ENCODE measurements at places on chromosomes 2 and 18.

DNA sequence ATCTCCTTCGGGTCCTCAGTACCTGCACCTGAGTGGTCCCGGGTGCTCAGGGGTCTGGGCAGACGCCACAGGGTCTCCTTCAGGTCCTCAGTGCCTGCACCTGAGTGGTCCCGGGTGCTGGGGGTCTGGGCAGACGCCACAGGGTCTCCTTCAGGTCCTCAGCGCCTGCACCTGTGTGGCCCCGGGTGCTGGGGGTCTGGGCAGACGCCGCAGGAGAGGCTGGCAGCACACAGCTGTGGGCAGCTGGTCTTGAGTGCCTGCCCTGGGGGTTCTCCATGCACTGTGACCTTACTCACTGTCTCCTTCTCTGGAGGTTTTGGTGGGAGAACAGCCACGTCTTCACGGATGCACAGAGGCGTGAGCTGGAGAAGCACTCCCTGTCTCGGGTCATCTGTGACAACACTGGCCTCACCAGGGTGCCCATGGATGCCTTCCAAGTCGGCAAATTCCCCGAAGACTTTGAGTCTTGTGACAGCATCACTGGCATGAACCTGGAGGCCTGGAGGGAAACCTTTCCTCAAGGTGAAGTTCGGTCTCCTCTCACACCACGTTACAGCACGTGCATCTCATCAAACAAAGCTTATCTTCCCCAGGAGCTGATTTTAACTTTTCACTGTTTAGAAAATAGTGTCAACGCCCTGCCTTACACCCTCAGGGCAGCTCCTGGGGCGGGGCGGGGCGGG lies 82.6 kb downstream of the TPO start:
- DNase-seq, result no peak

DNA sequence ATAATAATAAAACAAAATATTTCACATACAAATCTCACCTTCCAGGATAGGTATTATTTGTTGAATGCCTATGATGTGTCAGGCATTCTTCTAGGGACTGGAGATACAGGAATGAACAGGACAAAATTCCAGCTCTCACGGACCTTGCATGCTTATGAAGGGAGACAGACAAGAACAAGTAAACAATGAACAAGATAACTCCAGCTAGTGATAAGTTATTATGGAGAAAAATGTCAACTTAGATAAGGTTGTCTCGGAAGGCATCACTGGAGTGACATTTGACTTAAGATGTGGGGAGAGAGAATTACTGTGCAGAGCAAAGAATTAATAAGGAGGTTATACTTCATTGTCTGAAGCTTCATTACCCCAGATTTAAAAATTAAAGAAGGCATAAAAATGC lies 836.7 kb downstream of the SOCS6 start:
- DNase-seq, result no peak

DNA sequence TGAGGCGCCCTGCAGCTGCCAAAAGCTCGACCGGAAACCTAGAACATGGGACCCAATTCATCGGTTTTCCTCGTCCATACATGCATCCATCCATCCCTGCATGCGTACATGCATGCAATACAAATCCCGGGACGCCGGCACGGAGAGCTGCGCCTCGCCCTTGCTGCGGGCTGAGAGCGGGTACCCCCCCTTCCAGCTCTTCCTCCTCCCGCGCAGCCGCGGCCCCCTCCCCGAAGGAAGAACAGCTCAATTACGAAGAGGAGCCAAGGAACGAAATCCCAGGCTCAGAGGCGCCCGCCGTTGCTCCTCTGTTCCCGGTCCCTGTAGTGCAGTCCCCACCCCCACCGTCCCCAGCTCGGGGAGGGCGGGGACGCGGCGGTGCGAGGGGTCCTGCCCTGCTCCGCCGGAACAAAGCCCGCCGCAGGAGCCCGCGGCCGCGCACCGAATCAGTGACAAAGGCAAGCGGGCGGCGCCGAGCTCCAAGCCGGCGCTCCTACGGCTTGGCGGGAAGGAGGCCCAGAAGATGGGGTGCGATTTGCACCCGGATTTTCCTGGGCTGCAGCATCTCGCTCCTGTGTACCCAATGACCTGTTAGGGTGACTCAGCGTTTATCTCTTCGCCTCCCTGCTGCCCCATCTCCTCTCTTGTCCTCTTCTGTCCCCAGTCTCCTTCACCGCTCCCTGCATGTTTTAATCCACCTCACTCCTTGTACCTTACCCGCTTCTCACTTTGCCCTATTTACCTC lies 8.9 kb upstream of the POU3F3 start:
- DNase-seq, result no peak

- DNase-seq, result no peak
These were observed 93.6 kb downstream of the SATB2 start for GRCh38 chr2:199364153-199364552.

- DNase-seq, result no peak
These were observed 107.8 kb downstream of the NDUFA10 start for GRCh38 chr2:239917125-239917956.

- peak; percentile 65 for DNase-seq
These were observed 22.7 kb upstream of the PDIA6 start for GRCh38 chr2:10835052-10835970.

GRCh38 chr2:8525582-8526402 lies 156.1 kb upstream of the ID2 start:
- DNase-seq, result no peak

DNA sequence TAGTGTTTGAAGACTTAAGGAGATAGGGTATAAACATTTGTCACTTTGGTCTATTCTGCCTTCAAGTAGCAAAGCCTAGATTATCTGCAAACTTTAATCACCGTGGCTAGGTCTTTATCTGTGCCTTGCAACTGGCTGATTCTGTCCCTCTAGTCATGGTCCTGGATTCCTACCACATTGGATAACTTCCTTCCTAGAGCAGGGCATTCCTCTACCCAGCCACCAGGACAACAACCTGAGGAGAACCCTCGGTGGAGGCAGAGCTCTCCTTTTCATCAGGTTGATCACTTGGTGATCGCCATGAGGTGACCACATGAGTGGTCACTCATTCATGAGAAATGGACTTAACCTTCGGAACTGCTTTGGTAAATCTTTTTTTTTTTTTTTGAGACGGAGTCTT lies 25.3 kb upstream of the PTPRM start:
- no peak for DNase-seq

DNA sequence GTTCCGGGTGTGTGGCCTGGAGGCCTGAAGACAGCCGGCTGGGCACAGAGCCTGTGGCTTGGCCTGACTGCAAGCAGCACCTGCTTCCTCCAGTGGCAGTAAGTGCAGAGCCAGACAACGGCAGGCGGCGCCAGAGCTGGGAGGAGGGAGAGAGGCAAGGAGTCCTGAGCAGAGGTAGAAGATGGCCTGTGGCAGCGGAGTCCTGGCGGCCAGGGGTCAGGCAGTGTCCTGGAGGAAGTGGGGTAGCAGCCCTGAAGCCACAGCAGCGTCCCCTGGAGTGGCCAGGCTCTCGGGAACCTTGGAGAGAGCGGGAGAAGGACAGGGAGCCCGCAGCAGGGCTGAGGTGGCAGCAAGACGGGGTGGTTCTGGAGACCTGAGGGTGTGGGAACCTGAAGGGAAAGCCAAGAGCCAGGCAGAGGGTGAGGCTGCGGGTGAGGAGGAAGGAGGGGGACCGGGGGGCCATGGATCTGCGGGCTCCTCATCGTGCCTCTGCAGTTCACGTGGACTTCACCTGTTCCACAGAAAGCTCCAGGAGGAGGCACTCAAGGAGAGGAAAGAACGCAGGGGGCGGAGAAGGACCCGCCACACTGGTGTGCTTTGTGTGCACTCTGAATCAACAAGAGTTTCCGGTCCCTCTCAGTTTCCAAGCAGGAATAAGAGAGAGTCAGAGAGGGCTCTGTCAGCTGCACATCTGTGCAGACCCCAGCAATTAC lies 85.9 kb downstream of the USP40 start:
- no peak for DNase-seq

GRCh38 chr2:68383778-68384177 lies 18.7 kb downstream of the PLEK start:
- no peak for DNase-seq

DNA sequence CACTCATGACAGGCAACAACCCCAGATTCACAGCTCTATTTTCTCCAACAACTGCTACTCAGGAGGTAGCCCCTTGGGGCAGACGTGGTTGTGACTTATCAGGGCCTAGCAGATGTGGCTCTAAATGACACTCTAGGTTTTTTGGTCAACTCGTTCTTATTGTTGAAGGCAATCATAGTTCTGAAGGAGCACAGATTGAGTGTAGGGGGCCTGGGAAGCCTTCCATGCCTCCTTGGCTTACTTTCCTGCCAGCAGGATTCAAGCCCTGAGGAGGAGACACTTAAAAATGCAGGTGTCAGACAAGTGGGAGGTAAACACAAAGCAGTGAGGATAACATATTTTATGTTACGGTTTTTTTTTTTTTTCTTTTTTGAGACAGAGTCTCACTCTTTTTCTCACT lies 23.5 kb upstream of the SUCLG1 start:
- DNase-seq, result no peak

DNA sequence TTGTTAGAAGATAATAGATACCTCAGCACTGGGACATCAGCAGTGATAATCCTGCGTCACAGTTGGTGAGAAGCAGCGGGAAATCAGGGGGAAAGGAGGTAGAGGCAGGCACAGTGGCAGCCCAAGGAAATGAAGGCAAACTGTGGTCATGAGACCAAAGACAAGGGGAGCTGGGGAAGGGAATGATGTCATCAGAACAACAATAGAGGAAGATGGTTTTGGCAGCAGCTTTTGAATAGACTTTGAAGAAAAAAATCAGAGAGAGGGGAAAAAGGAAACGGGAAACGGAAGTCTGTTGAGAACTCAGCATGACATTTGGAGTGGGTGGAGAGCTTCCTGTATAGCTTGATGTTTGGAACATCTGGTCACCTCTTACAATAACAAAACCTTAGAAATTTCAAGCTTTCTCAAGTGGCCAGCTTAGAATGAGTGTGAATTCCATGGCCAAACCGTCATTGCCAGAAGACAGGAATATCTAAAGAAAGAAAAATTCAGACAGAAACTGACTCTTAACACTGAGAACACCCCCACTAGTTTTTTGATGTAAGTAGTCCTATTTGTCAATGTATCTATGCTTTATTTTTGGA lies 18.4 kb upstream of the YES1 start:
- no peak for DNase-seq

- no peak for DNase-seq
These were observed 26.1 kb upstream of the ROCK2 start for GRCh38 chr2:11370377-11371091.

- DNase-seq, result no peak
These were observed 5.2 kb upstream of the CTDSP1 start for GRCh38 chr2:218394298-218395089.

DNA sequence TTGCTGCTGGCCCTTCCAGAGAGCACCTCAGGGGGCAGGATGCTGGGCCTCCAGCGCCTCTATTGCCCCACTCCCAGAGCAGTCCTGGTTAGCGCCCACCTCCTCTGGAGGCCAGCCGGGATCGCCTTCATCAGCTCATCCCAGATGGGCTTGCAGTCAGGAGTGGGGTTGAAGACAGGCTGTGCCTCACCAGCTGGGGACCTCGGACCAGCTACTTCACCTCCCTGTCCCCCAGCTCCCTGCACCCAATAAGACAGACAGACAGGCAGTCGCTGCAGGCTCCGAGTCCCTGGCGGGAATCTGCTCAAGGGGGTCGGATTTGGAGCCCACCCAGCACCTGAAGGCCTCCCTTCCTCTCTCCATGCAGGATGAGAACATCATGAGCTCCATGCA lies 18.9 kb upstream of the FAHD2A start:
- DNase-seq, result no peak

- DNase-seq, result no peak
These were observed 137.5 kb downstream of the COMMD1 start for GRCh38 chr2:62042944-62043343.

- DNase-seq, result no peak
These were observed 46.7 kb upstream of the KCNF1 start for GRCh38 chr2:10864861-10865636.

GRCh38 chr18:73563345-73563744 lies 584.3 kb downstream of the FBXO15 start:
- DNase-seq, result no peak

DNA sequence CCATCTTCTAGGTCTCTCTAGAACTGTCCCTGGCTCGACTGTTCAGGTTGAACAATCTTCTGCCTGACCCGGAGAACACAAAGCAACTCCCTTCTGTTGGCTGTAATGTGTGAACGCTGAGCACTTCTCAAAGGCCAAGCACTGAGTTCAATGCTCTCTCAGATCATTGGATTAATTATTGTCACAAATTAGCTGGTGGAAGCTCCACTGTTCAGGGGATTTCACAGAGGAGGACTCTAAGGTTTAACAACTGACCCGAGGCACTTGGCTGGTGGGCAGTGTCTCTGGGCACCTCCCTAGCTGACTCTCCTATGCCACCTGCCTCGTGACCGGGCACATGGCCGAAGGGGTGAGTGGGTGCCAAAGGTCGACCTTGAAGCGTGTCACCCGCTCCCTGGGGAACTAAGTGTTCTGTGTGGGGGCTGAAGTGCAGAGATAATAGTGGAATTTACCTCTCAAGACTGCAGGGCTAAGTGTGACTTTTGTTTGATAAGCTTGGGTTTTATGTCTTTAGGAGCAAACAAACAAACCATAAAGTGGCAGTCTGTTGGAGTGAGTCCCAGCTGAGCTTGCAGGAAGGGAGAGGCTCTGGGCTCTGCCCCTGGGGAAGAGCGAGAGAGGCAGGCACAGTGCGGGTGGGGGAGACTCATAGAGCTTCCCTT lies 64.8 kb downstream of the BCL2L11 start:
- DNase-seq, result no peak

DNA sequence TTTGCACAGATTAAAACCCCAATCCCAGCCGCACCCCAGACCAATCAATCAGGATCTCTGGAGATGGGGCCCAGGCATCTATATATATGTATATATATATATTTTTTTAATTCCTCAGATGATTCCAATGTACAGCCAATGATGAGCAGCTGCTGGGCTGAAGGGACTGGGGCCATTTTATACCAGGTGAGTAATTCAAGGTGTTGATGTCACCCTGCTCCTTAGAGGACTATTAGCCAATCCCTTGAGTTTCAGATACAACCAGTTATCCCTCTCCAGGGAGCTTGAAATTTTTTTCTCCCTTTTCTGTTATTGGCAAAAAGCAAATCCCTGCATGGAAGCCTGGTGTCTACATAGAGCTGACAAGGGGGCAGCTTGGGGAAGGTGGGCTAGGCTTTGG lies 59.8 kb downstream of the MCFD2 start:
- no peak for DNase-seq

- no peak for DNase-seq
These were observed 310.2 kb upstream of the HNMT start for GRCh38 chr2:137654046-137654445.

DNA sequence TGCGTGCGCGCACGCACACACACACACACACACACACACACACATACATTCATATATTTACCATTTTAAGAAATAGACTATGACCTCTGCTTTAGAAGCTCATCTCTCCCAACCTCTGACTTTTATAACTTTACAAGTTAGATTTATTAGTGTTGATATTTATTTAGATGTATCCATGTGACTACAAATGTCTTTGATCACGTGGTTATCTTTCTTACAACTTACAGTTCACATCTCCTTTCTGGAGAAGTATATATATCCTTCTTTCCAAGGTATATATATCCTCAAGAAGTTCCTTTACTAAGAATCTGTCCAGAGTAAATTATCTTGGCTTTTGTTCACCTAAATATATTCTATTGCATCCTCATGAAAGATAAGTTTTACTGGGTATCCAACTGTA lies 16.3 kb upstream of the LTBP1 start:
- DNase-seq, result no peak
